A549 treated with RU486 at 1 μM for 4 hours (cell line): ENCODE measurements at places on chromosomes 5 and 9. TPM values are rescaled to one million over a fixed set of nuclear protein-coding genes. Genes with fewer than 3 reads are reported as not detected.

The WDR31 gene
- total RNA-seq, result 0.88 to 1.3 TPM (median 1.2 TPM) in 5 replicates

The TXN gene
- 1,188 to 1,427 TPM (median 1,329 TPM) in 5 replicates for total RNA-seq

The MYO10 gene
- 49.4 to 64.3 TPM (median 61.7 TPM) in 5 replicates for total RNA-seq

The PCDHA8 gene
- total RNA-seq, result 0.06 to 0.12 TPM (median 0.09 TPM) in 3 of 5 replicates, not detected in the others

The CDH9 gene
- total RNA-seq, result not detected in 5 replicates

The DBH gene
- total RNA-seq, result not detected in 5 replicates
